ENCODE measurements at places on chromosomes 5 and 9.

- no peak for DNase-seq
Observed at GRCh38 chr5:38424148-38425060, 132.0 kb downstream of the LIFR start.

- DNase-seq: no peak
Observed at GRCh38 chr5:78835176-78835575, 149.9 kb downstream of the ARSB start.

- no peak for DNase-seq
Observed at GRCh38 chr5:63124266-63124665, 545.6 kb downstream of the LRRC70 start.

- DNase-seq: no peak
Observed at GRCh38 chr9:120832807-120833206, 9.9 kb downstream of the PSMD5 start.

DNA sequence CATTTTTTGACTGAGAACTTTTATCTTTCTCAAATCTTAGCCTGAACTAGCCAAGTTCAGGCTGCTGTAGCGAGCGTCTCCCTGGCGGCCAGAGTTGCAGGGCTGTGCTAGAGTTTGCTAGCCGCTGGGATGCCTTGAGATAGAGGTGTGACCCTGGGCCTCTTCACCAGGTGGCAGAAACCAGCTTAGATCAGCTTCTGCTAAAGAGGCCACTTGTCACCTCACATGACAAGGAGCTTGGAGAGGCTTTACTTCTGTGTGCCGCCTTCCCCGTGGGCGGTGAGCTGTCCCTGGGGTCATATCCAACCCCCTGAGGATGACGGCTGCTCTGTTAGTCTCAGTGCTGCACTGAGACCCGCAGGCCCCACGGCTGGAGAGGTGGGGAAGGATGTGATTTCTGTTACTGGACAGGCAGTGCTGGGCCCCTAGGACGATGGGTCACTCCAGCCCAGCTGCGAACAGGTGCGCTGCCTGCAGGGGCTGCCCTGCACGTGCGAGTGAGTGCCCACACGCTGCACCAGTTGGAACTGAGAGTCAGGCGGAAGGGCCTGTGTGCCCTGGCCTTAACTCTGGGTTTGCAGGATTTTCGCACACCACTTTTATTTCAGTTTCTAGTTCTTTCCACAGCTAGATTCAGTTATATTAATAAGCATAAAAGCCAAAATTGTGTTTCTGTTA, 63.8 kb downstream of the EHMT1 start:
- no peak for DNase-seq

DNA sequence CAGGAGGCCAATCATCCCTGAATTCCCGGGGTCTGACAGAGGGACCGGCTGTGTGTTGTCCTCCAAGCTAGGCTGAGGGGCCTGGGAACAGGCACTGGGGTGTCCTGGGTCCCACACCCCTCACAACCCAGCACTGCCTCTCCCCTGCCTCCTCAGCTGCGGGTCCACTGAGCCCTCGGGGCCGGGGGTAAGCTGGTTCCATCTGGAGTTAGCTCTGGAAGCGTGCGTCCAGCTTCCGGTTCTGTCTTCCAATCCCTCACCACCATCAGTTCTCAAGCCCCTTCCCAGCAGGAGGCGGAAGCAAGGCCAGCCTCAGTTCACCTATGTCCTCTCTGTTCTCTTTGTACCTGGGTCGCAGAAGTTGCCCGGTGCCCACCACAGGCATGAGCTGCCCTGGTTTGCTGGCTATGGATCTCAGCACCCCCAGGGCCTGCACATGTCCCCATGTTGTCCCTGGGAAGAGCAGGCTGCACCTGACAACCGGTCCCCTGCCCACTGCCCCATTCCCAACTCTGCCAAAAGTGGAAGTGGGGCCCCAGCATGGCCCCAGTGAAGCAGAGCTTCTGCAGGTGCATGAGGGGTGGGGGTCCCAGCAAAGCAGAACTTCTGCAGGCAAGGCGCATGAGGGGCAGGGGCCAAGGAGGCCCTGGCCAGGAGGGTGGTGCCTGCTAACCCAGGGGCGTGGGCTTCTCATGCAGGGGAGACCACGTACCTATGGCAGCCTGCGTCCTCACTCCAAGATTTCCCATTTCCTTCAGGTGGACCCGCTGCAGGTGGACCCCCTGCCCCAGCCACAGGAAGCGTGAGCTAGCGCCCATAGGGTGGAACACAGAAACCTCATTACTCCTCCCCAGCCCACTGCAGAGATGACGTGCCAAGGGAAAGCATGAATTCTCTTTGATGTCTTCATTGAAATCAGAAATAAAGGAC, 111.9 kb downstream of the ZNF354C start:
- no peak for DNase-seq

GRCh38 chr9:132560616-132561202, 21.7 kb upstream of the BARHL1 start:
- DNase-seq: no peak

DNA sequence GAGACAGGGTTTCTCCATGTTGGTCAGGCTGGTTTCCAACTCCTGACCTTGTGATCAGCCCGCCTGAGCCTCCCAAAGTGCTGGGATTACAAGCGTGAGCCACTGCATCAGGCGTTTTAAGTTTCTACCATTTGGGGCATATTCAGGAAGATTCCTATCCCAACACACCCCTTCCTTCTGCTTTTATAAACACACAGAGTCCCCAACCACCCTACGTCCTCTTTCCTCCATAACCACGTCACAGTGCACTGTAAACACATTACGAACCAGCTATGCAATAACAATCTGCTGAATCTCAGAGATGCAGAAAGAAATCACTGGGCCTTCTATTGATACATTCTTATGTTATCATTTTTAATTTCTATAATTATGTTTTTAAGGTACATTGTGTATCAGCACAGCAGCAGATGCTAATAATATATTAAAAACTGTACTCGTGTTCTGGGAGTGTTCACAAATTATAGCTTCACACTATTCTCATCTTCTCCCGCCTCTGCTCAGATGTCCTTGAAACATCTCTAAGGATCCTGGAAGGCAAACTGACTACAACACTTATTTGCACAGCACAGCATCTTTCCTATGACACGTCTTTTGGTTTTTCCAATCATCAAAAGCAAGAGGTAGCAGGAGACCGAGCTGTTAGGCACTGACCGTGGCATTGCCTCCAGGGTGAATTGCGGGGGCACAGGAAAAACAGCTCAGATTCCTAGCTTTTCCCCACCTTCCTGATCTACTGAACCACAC, 60.2 kb downstream of the KCNIP1 start:
- DNase-seq: no peak

DNA sequence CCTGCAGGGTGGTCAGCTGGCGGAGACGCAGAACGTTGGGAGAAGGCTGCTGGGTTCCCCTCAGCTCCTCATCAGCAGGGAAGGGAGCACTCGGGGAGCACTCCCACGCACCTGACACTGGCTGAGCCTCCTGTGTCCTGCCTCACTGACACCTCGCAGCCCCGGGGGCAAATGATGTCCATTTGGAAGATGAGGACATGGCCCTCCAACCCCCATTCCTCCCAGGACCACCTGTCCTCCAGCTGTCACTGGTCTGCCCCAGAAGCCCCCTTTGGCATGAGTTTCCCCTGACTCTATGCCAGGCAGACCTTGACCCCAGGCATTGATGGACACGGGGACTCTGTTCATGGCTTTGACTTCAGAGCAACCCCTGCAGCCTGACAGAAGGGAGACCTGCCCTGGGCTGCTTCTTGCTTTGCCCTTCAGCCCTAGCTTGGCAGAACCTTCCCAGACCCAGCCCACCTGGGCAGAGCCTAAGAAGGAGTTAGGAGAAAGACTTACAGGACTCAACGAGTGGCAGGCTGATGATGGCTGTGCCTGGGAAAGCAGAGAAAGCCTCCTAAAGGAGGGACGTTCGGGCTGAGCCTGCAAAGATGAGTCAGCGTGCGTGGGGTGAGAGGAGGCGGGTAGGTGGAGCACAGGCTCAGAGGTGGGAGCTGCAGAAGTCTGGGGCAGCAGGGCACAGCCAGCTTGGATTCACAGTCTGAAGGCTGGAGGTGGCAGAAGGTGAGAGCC, 90.6 kb downstream of the LMX1B start:
- DNase-seq: no peak

DNA sequence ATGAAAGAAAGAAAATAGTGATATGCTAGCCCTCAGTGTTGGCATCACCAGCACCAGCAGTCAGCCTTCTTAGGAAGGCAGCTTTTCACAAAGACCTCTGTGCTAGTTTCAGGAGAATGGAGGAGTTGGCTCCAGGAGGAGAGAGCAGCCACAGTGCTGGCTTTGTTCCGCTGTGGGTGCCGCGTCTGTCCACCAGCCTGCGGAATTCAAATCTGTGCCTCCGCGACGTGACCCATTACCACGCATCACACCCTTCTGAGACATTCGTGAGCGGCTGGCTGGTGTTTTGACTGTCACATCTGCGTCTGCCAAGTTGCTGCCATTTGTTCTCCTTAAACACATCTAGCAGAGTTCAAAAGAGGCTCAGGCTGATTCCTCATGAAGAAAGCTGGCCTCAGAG, 34.4 kb downstream of the SNX18 start:
- DNase-seq: no peak
